ENCODE measurements at places on chromosomes 2 and 18. TPM values are rescaled to one million over a fixed set of nuclear protein-coding genes. Genes with fewer than 3 reads are reported as not detected.
A peak's percentile ranks its signal among the peaks of the same experiment; 100 is the strongest.

ALLC gene
- not detected for total RNA-seq

C2orf69 gene
- 8.5 TPM for total RNA-seq

GPR45 gene
- not detected for total RNA-seq

GRB14 gene
- total RNA-seq: 2.6 TPM

MATN3 gene
- total RNA-seq: not detected

ACADL gene
- total RNA-seq: 2.5 TPM

UCN gene
- 5.2 TPM for total RNA-seq

GRCh38 chr18:8863427-8863826 is 158.1 kb downstream of the MTCL1 start:
- no peak overlapping the region for H3K4me3 ChIP-seq
- H3K4me1 ChIP-seq: no peaks in the 10 kb centered on the region

- DNase-seq: no peak
- no peaks in the 10 kb centered on the region for H3K27me3 ChIP-seq
- no peaks in the 10 kb centered on the region for H3K36me3 ChIP-seq
- no peak overlapping the region for H3K27ac ChIP-seq
Observed at GRCh38 chr2:25306777-25307368, 34.9 kb downstream of the DNMT3A start.

DNA sequence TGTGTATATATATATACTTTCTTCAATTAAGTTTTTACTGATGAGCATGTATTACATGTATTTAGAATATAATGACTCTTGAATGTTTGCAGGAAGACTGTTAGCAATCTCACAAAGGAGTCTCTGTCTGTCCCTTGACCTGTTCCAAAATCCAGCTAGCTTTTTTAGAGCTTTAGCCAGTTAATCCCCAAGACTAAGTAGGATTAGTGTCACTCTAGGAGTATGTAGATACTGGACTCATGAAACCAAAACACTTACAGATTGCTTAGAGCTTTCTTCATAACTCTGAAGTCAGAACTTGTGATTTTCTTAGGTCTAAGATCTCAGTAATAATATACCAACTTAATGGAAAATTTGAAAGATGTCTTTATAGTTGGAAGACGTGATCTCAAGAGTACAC is 2.2 kb downstream of the UBXN4 start:
- H3K4me1 ChIP-seq: peaks cover 12% of the 10 kb centered on the region
- no peaks in the 10 kb centered on the region for H3K36me3 ChIP-seq
- H3K4me3 ChIP-seq: no peak overlapping the region
- no peak overlapping the region for H3K27ac ChIP-seq
- no peaks in the 10 kb centered on the region for H3K27me3 ChIP-seq

- no peaks in the 10 kb centered on the region for H3K4me1 ChIP-seq
- no peaks in the 10 kb centered on the region for H3K27me3 ChIP-seq
- H3K36me3 ChIP-seq: no peaks in the 10 kb centered on the region
- no peak overlapping the region for H3K4me3 ChIP-seq
Observed at GRCh38 chr2:150618245-150618895, 130.9 kb upstream of the RND3 start.

- no peaks in the 10 kb centered on the region for H3K36me3 ChIP-seq
- no peak overlapping the region for H3K27ac ChIP-seq
- H3K4me3 ChIP-seq: no peak overlapping the region
- no peaks in the 10 kb centered on the region for H3K4me1 ChIP-seq
- no peaks in the 10 kb centered on the region for H3K27me3 ChIP-seq
- no peak for DNase-seq
Observed at GRCh38 chr2:151900331-151900730, 72.1 kb upstream of the ARL5A start.

DNA sequence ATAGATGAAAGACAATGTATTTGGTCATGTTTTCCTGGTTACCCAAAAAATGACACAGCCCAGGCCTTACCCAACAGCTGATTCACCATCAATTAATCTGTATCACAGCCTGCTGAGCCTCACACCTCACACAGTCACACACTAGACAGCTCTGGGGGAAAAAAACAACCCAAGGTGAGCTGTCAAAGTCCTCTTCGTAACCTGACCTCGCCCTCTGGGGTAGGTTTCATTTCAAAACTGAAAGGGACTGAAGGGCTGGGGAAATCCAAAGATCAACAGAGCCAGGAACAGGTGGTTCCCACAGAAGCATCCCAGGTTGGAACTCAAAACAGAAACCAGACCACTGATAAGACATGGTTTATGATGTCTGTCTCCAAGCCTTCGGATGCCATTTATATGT is 18.2 kb upstream of the PCBP1 start:
- H3K27ac ChIP-seq: peak overlapping the region; percentile 88
- no peaks in the 10 kb centered on the region for H3K36me3 ChIP-seq
- no peaks in the 10 kb centered on the region for H3K27me3 ChIP-seq
- H3K4me1 ChIP-seq: peaks cover 6% of the 10 kb centered on the region
- DNase-seq: peak; percentile 86

DNA sequence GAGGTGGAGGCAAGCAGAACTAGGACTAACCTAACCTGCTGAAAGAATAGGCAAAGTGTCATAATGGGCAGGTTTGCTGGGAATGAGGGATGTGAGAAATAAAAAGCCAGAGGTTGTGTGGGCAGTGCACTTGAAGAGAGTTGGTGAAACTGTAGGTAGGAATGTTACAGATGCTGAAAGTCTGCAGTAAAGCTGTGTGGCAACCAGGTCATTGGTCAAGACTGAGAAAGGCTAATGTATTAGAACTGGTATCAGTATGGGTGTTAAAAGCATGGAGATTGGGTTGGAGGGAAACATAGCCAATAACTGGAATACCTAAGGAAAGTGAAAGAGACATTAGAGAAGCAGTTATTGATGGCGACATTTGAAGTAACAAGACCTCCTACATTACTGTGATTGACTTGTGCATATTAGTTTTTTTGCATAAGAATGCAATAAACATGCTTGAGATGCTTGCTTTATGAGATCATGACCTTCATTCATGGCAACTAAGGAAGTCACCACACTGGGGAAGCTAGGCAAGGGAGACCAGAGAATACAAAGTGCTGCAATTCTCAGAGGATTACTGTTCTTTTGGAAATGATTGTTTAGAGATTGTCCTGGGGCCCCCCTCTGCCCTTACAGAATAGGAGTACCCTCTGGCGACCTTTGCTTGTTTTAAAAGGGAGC is 11.8 kb downstream of the GULP1 start:
- no peak overlapping the region for H3K4me3 ChIP-seq
- H3K27me3 ChIP-seq: no peaks in the 10 kb centered on the region
- H3K4me1 ChIP-seq: no peaks in the 10 kb centered on the region
- no peaks in the 10 kb centered on the region for H3K36me3 ChIP-seq

- H3K27ac ChIP-seq: no peak overlapping the region
- H3K4me3 ChIP-seq: no peak overlapping the region
- H3K36me3 ChIP-seq: no peaks in the 10 kb centered on the region
- H3K4me1 ChIP-seq: peaks cover 29% of the 10 kb centered on the region
- no peaks in the 10 kb centered on the region for H3K27me3 ChIP-seq
- DNase-seq: no peak
Observed at GRCh38 chr2:26610504-26611335, 30.4 kb downstream of the CIB4 start.

- H3K4me3 ChIP-seq: no peak overlapping the region
- no peaks in the 10 kb centered on the region for H3K27me3 ChIP-seq
- no peak for DNase-seq
- no peaks in the 10 kb centered on the region for H3K36me3 ChIP-seq
- no peaks in the 10 kb centered on the region for H3K4me1 ChIP-seq
- H3K27ac ChIP-seq: no peak overlapping the region
Observed at GRCh38 chr2:222877556-222878300, 16.9 kb downstream of the ACSL3 start.

- H3K27me3 ChIP-seq: no peaks in the 10 kb centered on the region
- DNase-seq: no peak
- H3K4me1 ChIP-seq: peaks cover 5% of the 10 kb centered on the region
- H3K36me3 ChIP-seq: no peaks in the 10 kb centered on the region
Observed at GRCh38 chr2:69102041-69102593, 89.1 kb downstream of the ANTXR1 start.

DNA sequence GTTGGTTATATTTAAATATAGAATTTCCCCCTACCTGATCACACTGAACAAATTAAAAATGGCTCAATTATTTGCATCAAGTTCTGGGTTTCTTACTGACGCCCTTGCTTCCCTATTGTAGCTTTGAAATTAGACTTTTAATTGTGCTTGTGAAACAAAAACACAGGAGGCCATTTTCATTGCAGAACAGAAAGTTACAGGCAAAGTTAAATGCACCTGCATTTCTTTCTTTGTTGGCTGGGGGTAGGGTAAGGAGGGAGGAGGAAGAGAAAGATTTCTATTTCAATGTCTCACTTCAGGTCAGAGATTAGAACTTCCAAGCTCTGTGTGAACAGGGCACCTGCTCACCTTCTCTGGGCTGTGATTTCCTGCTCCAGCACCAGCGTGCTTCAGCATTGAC is 199.6 kb downstream of the BCL11A start:
- no peaks in the 10 kb centered on the region for H3K27me3 ChIP-seq
- no peak overlapping the region for H3K27ac ChIP-seq
- no peak for DNase-seq

GRCh38 chr2:1246239-1246638 is 167.0 kb upstream of the TPO start:
- H3K27ac ChIP-seq: no peak overlapping the region
- no peak overlapping the region for H3K4me3 ChIP-seq
- H3K36me3 ChIP-seq: no peaks in the 10 kb centered on the region
- DNase-seq: no peak
- no peaks in the 10 kb centered on the region for H3K4me1 ChIP-seq
- no peaks in the 10 kb centered on the region for H3K27me3 ChIP-seq

- DNase-seq: peak; percentile 49
- no peaks in the 10 kb centered on the region for H3K4me1 ChIP-seq
- H3K27me3 ChIP-seq: no peaks in the 10 kb centered on the region
- no peaks in the 10 kb centered on the region for H3K36me3 ChIP-seq
- H3K4me3 ChIP-seq: no peak overlapping the region
- no peak overlapping the region for H3K27ac ChIP-seq
Observed at GRCh38 chr2:19611491-19612332, 253.3 kb upstream of the OSR1 start.

GRCh38 chr2:219274361-219274921 is 4.7 kb upstream of the DNAJB2 start:
- H3K27ac ChIP-seq: no peak overlapping the region
- DNase-seq: no peak
- no peaks in the 10 kb centered on the region for H3K36me3 ChIP-seq
- peaks cover 6% of the 10 kb centered on the region for H3K4me1 ChIP-seq
- H3K27me3 ChIP-seq: no peaks in the 10 kb centered on the region

GRCh38 chr18:36187193-36187825 is at the start of gene MOCOS:
Gene MOCOS, plus strand, starts transcription at chr18:36187497. Its CDS starts 43 bp downstream, at chr18:36187540.
- H3K4me1 ChIP-seq: peaks cover 17% of the 10 kb centered on the region
- H3K4me3 ChIP-seq: peak within 1 kb of the TSS; percentile 81
- H3K27ac ChIP-seq: peak within 1 kb of the TSS; percentile 90
- DNase-seq: peak; percentile 91
- no peaks in the 10 kb centered on the region for H3K27me3 ChIP-seq

- H3K4me3 ChIP-seq: no peak overlapping the region
- H3K27ac ChIP-seq: no peak overlapping the region
- peak; percentile 51 for DNase-seq
- H3K27me3 ChIP-seq: no peaks in the 10 kb centered on the region
- no peaks in the 10 kb centered on the region for H3K4me1 ChIP-seq
- H3K36me3 ChIP-seq: no peaks in the 10 kb centered on the region
Observed at GRCh38 chr2:105929516-105929915, 184.8 kb downstream of the NCK2 start.

DNA sequence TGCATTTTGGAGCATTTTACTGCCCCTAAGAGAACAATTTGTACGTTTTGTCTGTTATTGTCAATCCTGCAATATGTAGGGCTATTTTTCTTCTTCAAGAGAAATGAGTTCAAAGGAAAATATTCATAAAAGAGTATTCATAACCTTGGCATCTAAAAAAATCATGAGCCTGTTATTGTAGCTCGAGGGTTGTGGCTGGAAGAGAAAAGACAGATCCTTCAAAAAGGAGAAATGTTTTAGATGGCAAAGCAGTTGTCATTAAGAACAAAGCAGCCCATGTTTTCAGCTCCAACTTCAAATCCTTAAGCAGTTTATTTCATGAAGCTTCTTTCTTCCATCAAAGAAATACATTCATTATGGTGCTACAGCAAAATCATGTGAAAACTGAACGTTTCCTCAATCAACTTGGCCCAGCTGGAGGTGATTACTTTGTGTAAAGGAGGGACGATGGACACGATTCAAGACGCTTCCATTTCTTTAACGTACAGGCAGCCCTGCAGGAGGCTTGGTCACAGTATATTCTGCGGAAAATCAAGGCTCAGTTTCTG is 31.4 kb downstream of the QPCT start:
- H3K27ac ChIP-seq: peak overlapping the region; percentile 60
- peak overlapping the region; percentile 4 for H3K4me3 ChIP-seq
- H3K27me3 ChIP-seq: no peaks in the 10 kb centered on the region
- H3K4me1 ChIP-seq: no peaks in the 10 kb centered on the region
- DNase-seq: no peak
- H3K36me3 ChIP-seq: no peaks in the 10 kb centered on the region

DNA sequence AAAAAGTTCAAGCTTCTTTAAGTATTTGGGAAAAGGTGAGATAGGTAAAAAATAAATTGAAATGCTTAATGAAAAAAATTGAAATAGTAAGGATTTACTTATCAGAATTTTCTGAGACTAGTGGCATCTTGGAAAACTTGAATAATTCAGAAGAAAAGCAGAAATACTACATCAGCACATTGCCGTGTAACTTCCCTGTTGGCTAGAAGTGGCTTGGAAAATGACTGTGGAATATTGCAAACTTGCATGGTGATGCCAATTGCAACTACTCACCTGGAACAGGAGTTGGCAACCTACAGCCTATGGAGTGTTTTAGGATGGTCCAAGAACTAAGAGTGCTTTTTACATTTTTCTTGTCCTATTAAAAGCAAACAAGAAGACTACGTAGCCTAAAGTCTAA is 603.5 kb upstream of the VRK2 start:
- no peak for DNase-seq
- H3K4me3 ChIP-seq: no peak overlapping the region
- no peaks in the 10 kb centered on the region for H3K4me1 ChIP-seq

GRCh38 chr2:195995499-195995898 is 73.1 kb downstream of the DNAH7 start:
- H3K4me3 ChIP-seq: no peak overlapping the region
- no peak for DNase-seq
- H3K27me3 ChIP-seq: no peaks in the 10 kb centered on the region
- no peaks in the 10 kb centered on the region for H3K4me1 ChIP-seq
- H3K36me3 ChIP-seq: no peaks in the 10 kb centered on the region

GRCh38 chr2:20585359-20585709 is 65.6 kb downstream of the HS1BP3 start:
- H3K4me1 ChIP-seq: no peaks in the 10 kb centered on the region
- DNase-seq: no peak
- peak overlapping the region; percentile 15 for H3K27ac ChIP-seq
- no peak overlapping the region for H3K4me3 ChIP-seq
- no peaks in the 10 kb centered on the region for H3K36me3 ChIP-seq

- no peak for DNase-seq
- H3K27me3 ChIP-seq: no peaks in the 10 kb centered on the region
- H3K4me1 ChIP-seq: no peaks in the 10 kb centered on the region
Observed at GRCh38 chr2:170088776-170089175, 89.2 kb upstream of the MYO3B start.

Measured in Peyer's patch (tissue), 4 donors.